Stimulated activated CD4-positive, alpha-beta T cell treated with anti-CD3 and anti-CD28 coated beads, Interleukin-1b, Interleukin-23, amount 100 ng/mL, for 48 hours (primary cell): ENCODE measurements at places on chromosomes 2 and 18.

- no peak for DNase-seq
These were observed 18.1 kb downstream of the NABP1 start for GRCh38 chr2:191696001-191696400.

DNA sequence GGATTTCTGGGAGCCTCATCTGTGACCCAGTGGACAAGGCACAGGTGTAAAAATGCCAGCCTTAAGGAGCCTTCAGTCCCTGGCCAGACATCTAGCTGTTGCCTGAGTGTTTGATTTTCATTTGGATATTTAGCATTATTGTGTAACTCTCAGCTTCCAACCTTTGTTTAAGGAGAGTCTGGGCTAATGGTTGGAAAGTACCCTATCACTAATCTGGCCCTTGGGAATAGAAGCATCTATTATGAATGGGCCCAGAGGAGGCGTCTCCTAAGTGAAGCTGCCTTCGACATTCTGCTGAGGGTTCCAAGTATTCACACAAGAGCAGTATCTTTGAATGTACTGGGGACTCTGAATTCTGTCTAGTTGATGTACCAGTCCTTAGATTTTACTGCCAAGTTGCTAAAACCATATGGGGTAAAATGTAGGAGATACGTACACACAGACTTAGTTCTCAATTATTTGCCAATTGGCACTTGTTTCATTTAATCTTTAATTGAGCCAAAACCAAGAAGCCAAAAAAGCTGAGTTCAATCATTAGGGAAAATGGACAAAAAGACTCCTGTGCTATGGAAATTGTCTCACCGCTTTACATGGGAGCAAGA is 7.2 kb upstream of the ANKRD29 start:
- no peak for DNase-seq

DNA sequence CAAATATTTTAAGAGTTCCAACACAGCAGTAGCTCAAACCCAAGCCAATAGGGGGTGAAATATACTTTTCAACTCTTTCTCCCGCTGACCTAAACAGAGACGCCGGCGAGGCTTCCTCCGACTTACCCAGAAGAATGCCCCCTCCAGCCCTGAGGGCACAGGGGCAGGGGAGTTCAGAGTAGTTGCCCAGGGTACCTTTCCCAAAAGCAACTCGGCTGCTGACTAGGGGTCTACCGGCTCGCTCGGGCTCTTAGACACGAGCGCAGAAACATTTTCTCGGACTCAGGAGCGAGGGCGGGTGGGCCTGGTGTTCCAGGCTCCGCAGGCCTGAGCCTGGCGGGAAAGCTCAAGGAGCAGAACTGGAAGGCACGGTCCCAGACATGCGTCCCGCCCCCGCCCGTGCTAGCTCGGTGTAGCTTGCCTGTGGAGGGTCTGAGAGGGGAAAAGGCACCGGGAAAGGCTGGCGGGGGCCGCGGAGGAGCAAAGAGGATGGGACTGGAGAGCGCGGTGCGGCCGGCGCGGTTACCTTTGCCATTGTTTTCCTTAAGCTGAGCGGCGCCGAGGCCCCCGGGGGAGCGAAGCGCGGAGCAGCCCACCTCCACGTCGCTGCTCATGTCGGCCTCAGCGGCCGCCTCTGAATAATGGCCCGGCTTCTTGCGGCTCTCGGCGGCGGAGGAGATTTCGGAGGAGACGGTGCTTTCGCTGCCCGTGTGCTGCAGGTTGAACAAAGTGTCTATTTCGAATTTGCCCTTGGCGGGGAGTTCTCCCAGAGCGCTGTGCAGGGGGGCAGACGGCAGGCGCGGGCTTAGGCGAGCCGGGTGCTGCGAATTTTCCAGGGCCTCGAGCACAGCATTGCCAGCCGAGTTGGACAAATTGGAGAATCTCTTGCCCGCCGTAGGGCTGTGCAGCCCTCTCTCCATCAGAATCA is 674 bp downstream of the EVX2 start:
- DNase-seq = no peak

GRCh38 chr2:69985688-69986087 is 24.3 kb upstream of the ASPRV1 start:
- DNase-seq = no peak

DNA sequence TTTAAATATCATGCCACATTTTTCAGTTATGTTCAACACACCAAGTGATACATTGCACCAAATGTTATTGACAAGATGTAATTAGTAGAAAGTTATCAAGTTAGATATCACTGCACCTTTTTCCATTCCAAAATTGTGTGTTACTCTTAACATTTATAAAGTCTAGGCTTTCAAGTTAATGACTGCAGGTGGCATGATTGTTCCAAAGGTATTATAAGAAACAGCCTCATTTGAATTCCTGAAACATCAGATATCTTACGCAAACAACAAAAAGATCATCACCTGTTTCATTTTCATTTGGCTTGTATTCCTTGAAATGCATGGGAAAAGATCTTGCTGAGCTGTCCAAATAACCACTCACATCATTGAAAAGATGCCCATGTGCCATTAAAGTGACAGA is 1528.2 kb upstream of the ZEB2 start:
- DNase-seq = no peak

- peak; percentile 87 for DNase-seq
These were observed at the start of the genes HADHA and HADHB for GRCh38 chr2:26244309-26245230. Gene HADHA (minus strand): TSS chr2:26244632. CDS start chr2:26244596, 36 bp downstream. Gene HADHB (plus strand): TSS chr2:26244939. CDS start chr2:26254255, 9,316 bp downstream.

DNA sequence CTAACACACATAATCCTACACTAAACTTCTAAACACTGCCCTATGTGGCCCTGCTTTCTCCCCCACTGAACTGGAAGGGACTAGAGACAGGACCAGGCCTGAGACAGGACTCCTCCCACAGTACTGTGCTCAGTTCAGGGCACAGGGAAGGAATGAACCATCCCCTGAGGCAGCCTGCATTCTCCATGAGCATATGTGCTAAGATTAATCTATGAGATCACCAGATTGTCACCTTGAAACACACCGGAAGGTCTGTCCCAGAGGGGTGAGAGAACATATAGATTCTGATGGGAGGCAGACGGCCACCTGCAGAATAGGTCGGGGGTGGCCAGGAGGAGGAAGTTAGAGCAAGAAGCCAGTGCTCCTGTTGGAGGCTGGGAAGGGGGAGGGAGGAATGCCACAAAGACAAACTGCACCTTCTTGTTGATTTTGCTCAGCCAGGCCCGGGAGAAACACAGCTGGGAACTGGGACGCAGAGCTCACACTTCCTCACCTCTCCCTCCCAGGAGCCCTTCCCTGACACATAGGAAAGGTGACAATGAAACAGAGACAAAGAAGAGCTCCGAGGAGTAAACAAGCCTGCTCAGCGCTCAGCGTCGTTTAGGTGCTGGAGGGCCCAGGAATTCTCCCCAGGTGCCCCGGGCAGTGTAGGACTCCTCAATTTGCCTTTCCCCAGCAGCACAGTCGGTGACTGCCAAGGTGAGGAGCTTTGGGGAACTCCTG is 52.1 kb downstream of the ZBTB7C start:
- no peak for DNase-seq

- no peak for DNase-seq
These were observed 32.3 kb downstream of the EML6 start for GRCh38 chr2:54755641-54756326.

GRCh38 chr2:14673351-14673875 is 40.9 kb downstream of the LRATD1 start:
- no peak for DNase-seq

- no peak for DNase-seq
These were observed 57.8 kb downstream of the RBKS start for GRCh38 chr2:27832396-27832795.

GRCh38 chr2:102313025-102313424 is 1.7 kb downstream of the IL1RL1 start:
- no peak for DNase-seq

- DNase-seq = no peak
These were observed 550.3 kb upstream of the TNP1 start for GRCh38 chr2:217409949-217410680.

DNA sequence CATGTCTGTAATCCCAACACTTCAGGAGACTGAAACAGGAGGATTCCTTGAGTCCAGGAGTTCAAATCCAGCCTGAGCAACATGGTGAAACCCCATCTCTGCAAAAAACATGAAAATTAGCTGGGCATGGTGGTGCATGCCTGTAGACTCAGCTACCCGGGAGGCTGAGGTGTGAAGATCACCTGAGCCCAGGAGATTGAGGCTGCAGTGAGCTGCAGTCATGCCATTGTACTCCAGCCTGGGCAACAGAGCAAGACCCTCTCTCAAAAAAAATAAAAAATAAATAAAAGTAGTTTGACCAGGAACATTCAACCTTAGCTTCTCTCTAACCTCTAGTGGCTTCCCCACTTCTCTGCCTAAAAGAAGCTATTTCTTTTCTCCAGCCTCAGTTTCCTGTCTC is 23.8 kb downstream of the SH3BP4 start:
- DNase-seq = no peak

- DNase-seq = no peak
These were observed 12.8 kb upstream of the MAP3K20 start for GRCh38 chr2:173062801-173063200.

- no peak for DNase-seq
These were observed 193.3 kb downstream of the SLC4A3 start for GRCh38 chr2:219820767-219821166.

DNA sequence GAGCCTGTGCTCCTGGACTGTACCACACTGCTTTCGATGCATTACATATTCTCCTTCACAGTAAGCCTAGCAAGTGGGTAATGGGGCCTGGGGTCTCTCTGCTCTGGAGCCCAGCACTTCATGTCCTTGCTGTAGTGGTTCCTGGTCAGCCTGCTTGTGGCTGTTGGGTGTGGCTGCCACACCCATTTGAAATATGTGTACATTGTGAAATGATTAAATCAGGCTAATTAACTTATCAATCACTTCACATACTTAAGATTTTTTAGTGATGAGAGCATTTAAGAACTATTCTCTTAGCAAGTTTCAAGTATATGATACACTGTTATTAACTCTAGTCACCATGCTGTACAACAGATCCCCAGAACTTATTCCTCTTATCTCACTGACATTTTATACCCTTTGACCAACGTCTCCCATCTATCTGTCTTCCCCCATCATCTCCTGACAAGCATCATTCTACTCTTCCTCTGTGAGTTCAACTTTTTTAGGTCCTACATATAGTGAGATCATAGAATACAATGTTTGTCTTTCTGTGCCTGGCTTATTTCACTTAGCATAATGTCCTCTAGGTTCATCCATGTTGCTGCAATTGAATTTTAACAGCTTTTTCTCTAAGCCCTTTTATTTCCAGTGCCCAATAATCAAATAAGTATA is 92.1 kb downstream of the LYPD6 start:
- no peak for DNase-seq

DNA sequence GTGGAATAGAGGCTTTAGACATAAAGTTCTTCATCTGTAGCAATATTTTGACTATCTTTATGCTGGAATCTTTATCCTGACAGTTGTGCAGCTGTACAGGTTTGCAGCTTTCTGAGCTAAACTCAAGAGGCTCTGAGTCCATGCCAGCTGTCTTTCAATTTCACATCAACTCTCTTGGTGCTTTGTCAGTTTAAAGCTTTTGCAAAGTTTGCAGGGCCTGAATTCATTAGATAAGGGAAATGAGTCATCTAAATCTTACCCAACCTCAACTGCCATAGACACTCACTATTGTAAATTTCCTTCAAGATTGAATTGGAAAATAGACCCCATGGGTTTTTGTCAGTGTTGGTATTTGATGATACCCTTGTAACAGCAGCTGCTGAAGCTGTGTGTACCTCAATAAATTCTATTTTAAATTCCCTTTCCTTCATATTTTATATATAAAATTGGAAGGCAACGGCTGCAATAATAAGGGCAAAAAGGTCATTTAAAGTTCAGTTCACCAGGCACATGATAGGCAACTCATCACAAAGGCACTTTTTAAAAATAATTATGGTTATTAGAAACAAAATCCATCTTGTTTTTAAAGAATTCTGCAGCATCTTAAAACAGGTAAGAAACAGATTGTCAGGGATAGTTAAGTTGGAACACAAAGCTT is 169.9 kb upstream of the SLC39A10 start:
- DNase-seq = no peak
